ENCODE measurements at places on chromosomes 6 and 20. TPM values are rescaled to one million over a fixed set of nuclear protein-coding genes. Genes with fewer than 3 reads are reported as not detected.

CLVS2 gene
- polyA plus RNA-seq = under 0.01 TPM

DNA sequence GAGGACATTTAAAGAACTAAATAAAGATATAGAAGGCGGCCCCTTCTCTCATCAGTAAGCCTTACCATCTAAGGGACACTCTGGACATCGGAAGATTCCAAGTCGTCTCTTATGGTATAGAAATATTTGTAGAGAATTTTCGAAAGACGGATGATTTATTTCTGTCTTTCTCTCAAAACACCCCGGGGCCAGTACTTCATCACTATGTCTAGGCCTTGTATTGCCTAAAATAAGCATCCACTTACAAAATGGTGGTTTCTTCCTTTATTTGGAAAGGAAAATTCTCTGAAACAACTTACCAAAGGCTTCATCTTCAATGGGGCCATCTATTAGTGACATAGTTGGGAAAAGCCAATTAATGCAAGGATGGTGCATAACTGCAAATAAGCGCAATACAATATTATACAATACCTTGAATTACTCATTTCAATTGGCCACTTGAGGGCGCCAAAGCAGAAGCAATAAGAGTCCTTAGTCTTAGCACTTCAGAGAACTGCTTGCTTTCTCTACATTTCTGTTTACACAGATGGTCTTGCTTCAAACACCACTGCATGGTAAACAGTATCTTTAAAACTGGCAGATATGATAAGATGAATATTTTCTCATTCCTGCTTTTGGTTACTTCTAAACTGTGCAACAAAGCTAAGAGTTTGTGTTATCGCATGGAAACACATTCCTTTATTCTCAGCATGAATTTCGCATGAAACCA lies 113.2 kb downstream of the VIP start:
- no peak overlapping the region for H3K4me3 ChIP-seq
- H3K36me3 ChIP-seq = no peaks in the 10 kb centered on the region
- H3K27me3 ChIP-seq = no peaks in the 10 kb centered on the region
- DNase-seq = no peak

DNA sequence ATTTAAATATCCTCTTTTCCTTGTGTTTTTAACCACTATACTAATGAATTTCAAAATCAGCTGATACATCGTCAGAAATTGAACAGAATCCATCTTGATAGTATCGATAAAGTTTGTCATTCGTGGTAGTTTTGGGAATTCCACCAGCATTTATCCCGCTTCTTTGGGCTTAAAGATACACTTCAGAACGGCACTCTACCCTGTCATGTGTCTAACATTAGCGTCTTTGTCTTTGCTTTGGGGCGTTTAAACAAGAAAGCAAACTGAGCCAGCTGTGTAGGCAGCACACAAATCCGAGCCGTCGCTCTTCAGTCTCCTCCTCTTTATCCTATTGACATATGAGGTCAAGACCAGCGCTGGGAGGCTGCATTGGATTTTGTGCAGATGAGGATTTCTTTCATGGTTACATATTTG lies 27.5 kb upstream of the NHSL1 start:
- no peaks in the 10 kb centered on the region for H3K36me3 ChIP-seq
- H3K4me3 ChIP-seq = no peak overlapping the region
- no peaks in the 10 kb centered on the region for H3K4me1 ChIP-seq
- H3K27ac ChIP-seq = no peak overlapping the region
- DNase-seq = no peak

DNA sequence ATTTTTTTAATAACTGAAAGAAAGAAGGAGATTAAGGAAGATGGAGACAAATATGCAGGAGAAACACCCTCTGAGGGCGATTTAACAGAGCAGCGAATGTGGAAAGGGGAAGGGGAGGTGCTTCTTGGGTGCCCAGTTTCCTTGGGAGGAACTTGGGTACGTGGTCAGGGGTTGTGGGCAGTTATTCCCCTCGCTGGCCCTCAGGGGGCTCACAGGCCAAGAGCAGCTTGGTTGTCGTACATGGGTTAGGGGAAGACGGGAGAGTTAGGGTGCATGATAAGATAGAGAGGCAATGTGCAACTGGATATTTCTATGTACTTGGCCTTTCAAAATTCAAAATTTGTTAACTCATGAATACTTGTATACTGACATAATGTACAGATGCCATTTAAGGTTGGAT lies 7.0 kb upstream of the TUBB2A start:
- H3K4me3 ChIP-seq = no peak overlapping the region
- no peak overlapping the region for H3K27ac ChIP-seq
- no peak for DNase-seq
- H3K27me3 ChIP-seq = no peaks in the 10 kb centered on the region
- no peaks in the 10 kb centered on the region for H3K36me3 ChIP-seq

- no peak overlapping the region for H3K27ac ChIP-seq
- no peaks in the 10 kb centered on the region for H3K27me3 ChIP-seq
- DNase-seq = no peak
- no peak overlapping the region for H3K4me3 ChIP-seq
- peaks cover 2% of the 10 kb centered on the region for H3K4me1 ChIP-seq
- H3K36me3 ChIP-seq = no peaks in the 10 kb centered on the region
Measured at GRCh38 chr6:158797331-158798310, 21.5 kb downstream of the EZR start.

SLC35D3 gene
- not detected for polyA plus RNA-seq

GRCh38 chr6:54428431-54428830 lies 120.2 kb downstream of the TINAG start:
- H3K4me1 ChIP-seq = no peaks in the 10 kb centered on the region
- no peak overlapping the region for H3K27ac ChIP-seq
- H3K36me3 ChIP-seq = no peaks in the 10 kb centered on the region
- no peak overlapping the region for H3K4me3 ChIP-seq

ASIP gene
- polyA plus RNA-seq = not detected

OR12D3 gene
- polyA plus RNA-seq = not detected

- H3K36me3 ChIP-seq = no peaks in the 10 kb centered on the region
- H3K27me3 ChIP-seq = peaks cover 5% of the 10 kb centered on the region
- no peaks in the 10 kb centered on the region for H3K4me1 ChIP-seq
Measured at GRCh38 chr6:144862769-144863168, 577.6 kb downstream of the UTRN start.

TRERF1 gene
- polyA plus RNA-seq = 0.50 TPM

SMOC2 gene
- 228 TPM for polyA plus RNA-seq

REPS1 gene
- 29.0 TPM for polyA plus RNA-seq

DNA sequence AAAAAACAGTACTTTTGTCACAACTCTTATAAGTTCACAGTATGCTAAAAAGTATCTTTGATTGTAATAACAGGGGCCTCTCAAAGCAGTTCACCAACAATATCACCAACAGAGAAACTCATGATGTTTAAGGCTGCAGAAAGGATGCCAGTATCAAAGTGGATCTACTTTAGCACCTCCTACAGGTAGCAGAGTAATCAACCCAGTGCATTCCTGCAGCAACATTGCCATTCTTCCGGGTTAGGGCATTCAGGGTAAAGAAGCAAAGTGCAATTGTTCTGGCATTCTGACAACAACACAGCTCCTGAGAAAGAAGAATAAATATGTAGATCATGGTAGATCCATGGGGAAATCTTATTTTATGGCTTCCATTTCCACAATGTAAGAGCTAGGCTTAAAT lies 7.6 kb upstream of the SLC17A4 start:
- no peaks in the 10 kb centered on the region for H3K27me3 ChIP-seq
- H3K4me1 ChIP-seq = no peaks in the 10 kb centered on the region
- H3K27ac ChIP-seq = no peak overlapping the region
- H3K36me3 ChIP-seq = no peaks in the 10 kb centered on the region
- no peak for DNase-seq

DNA sequence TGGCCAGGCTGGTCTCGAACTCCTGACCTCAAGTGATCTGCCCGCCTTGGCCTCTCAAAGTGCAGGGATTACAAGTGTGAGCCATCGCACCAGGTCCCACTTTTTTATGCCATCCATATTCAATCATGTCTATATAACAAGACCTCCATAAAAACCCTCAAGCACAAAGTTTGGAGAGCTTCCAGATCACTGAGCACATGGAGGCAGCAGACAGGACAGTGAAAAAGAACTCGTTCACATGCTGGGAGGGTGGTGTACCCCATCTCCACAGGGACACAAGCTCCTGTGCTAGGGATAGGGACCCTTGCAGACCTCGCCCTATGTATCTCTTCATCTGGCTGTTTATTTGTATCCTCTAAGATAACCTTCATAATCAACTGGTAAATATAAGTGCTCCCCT lies 30.3 kb downstream of the KIF13A start:
- no peaks in the 10 kb centered on the region for H3K36me3 ChIP-seq
- H3K27ac ChIP-seq = peak overlapping the region; percentile 15
- H3K4me1 ChIP-seq = no peaks in the 10 kb centered on the region
- no peak for DNase-seq

GRCh38 chr20:17654649-17655285 lies 27.3 kb downstream of the RRBP1 start:
- peaks cover 4% of the 10 kb centered on the region for H3K36me3 ChIP-seq
- H3K4me1 ChIP-seq = peaks cover 2% of the 10 kb centered on the region
- no peak overlapping the region for H3K27ac ChIP-seq

GRCh38 chr20:38168791-38169589 lies 3.9 kb upstream of the TGM2 start:
- no peaks in the 10 kb centered on the region for H3K36me3 ChIP-seq
- H3K4me1 ChIP-seq = peaks cover 1% of the 10 kb centered on the region
- DNase-seq = peak; percentile 71
- H3K27me3 ChIP-seq = no peaks in the 10 kb centered on the region
- peak overlapping the region; percentile 66 for H3K27ac ChIP-seq

DNA sequence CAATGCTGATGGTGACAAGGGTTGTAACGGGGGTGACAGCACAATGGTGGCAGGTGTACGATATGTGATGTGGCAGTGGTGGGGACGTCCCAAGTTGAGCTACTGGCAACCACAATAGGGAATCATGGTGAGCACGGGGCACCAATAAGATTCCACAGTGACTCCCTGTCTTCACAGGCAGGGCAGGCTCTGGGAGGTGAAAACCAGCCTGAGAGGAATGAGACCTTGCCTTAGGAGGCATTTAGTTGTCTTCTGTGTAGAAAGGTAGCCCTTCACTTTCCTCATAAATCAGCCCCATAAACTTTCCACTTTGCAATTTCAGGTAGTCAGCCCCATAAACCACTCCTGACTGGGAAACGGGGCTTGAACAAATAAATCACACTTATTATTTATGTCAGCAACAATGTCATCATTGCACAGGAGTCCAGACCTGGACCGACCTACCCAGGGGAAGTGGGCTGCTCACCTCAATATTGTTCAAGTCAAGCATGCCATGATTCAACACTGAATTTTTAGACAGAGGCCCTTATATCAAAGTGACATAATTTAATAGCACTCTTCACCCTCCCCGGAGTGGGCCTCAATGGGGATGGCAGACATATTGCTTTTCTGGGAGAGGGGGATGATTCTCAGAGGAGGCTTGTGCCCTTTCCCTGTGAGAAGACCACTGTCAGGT lies 150.8 kb downstream of the CDC5L start:
- no peak overlapping the region for H3K27ac ChIP-seq
- DNase-seq = peak; percentile 15

DNA sequence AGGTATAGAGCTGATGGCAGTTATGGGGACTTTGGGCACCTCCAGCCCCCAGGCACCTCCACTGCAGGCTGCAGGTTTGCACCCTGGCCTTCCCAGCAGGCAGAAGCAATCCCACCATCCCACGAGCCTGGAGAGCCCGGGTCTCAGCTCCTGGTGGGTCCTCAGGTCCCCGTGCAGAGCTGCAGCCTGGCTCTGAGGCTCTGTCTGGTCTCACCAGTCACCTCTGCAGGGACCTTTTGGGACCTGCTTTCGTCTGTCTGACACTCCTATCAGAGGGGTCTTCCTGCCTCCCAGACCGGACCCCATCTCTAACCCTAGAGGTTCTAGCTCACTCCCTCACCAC lies 41.9 kb downstream of the FGD2 start:
- no peaks in the 10 kb centered on the region for H3K36me3 ChIP-seq
- no peak for DNase-seq
- H3K4me1 ChIP-seq = no peaks in the 10 kb centered on the region
- H3K27me3 ChIP-seq = no peaks in the 10 kb centered on the region
- no peak overlapping the region for H3K4me3 ChIP-seq

DNA sequence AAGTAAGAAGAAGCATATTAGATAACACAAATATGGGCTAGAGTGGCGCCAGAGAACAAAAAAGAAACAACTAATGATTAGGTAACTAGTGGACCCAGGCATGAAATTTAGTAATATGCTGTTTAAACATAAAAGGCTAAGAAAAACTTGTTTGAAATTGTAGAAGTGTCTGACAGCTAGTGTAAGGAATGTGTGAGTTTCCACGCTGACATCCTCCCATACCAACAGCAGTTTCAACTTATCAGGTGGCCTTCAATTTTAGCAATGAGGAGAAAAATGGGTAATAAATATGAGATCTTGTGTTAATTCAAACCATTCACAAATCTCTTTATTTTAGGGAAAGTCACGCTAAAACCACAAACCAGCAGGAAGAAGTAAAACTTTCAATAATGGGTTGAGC lies 440.2 kb upstream of the FLRT3 start:
- no peaks in the 10 kb centered on the region for H3K36me3 ChIP-seq
- no peak for DNase-seq
- no peaks in the 10 kb centered on the region for H3K4me1 ChIP-seq
- H3K4me3 ChIP-seq = no peak overlapping the region
- H3K27me3 ChIP-seq = no peaks in the 10 kb centered on the region

GRCh38 chr20:38109591-38110524 lies 55.2 kb downstream of the TGM2 start:
- H3K4me1 ChIP-seq = peaks cover 12% of the 10 kb centered on the region
- peak; percentile 85 for DNase-seq
- no peak overlapping the region for H3K4me3 ChIP-seq
- H3K27me3 ChIP-seq = no peaks in the 10 kb centered on the region

SLC26A8 gene
- not detected for polyA plus RNA-seq

- no peaks in the 10 kb centered on the region for H3K4me1 ChIP-seq
- DNase-seq = peak; percentile 43
- no peaks in the 10 kb centered on the region for H3K27me3 ChIP-seq
- no peak overlapping the region for H3K27ac ChIP-seq
- H3K4me3 ChIP-seq = no peak overlapping the region
- no peaks in the 10 kb centered on the region for H3K36me3 ChIP-seq
Measured at GRCh38 chr20:62029296-62029695, 36.4 kb downstream of the TAF4 start.

GPSM3 gene
- polyA plus RNA-seq = 31.1 TPM

- peak; percentile 57 for DNase-seq
- H3K27ac ChIP-seq = no peak overlapping the region
- H3K4me1 ChIP-seq = no peaks in the 10 kb centered on the region
- no peak overlapping the region for H3K4me3 ChIP-seq
Measured at GRCh38 chr6:36725581-36725980, 28.0 kb downstream of the RAB44 start.

- no peak for DNase-seq
- no peaks in the 10 kb centered on the region for H3K27me3 ChIP-seq
- H3K27ac ChIP-seq = no peak overlapping the region
- H3K4me1 ChIP-seq = no peaks in the 10 kb centered on the region
- H3K36me3 ChIP-seq = no peaks in the 10 kb centered on the region
Measured at GRCh38 chr20:60573003-60573680, 614.9 kb downstream of the CDH26 start.

GRCh38 chr6:13384506-13384905 lies 56.2 kb upstream of the TBC1D7 start:
- DNase-seq = no peak
- H3K4me3 ChIP-seq = no peak overlapping the region
- H3K36me3 ChIP-seq = no peaks in the 10 kb centered on the region
- H3K27me3 ChIP-seq = no peaks in the 10 kb centered on the region
- H3K4me1 ChIP-seq = no peaks in the 10 kb centered on the region

LBP gene
- 0.20 TPM for polyA plus RNA-seq
